Stimulated activated CD4-positive, alpha-beta T cell treated with anti-CD3 and anti-CD28 coated beads, Interleukin-15, amount 100 ng/mL, for 1 hour (primary cell): ENCODE measurements at places on chromosomes 7 and 10.

- no peak for DNase-seq
Measured at GRCh38 chr10:30903397-30904138, 128.1 kb downstream of the ZNF438 start.

DNA sequence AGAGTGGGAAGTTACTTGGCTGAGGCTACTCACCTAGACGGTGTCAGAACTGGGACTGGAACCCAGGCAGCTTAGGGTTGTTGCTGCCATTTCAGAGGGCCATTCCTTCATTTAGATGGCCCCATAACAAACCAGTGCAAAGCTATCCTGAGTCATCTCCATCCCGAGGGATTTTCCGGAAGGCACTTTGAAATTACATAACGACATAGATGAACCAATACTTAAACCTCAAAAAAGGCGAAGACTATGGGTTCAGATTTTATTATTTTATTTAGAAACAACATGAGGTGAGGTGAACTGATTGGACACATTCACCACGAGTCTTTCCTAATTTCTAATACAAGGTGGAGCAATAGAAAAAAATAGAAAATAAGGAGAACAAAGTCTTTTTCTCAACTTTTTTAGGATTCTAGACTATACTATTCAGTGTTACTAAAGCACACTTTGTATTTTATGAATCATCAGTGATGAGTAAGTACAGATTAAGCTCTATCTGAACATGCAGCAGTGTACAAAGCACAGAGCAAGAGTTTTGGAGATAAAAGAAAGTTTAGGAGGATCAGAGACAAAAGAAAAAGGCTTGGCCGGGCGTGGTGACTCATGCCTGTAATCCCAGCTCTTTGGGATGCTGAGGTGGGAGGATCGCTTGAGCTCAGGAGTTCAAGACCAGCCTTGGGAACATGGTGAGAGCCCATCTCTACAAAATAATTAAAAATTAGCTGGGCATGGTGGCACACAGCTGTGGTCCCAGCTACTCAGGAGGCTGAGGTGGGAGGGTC, 79.5 kb upstream of the SVIL start:
- no peak for DNase-seq

DNA sequence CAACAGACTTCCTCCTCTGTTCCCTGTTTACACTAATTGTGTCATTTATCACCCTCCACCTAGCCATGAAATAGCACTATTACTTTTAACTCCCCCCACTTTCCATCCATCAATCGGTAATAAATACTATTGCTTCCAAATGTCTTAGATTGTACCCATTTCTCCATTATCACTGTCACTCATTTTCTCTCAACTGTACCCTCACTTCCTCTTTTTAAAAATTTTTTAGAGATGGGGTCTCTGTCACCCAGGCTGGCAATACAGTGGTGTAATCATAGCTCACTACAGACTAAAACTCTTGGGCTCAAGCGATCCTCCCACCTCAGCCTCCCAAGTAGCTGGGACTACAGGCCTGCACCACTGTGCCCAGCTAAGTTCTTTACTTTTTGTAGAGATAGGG, 123.5 kb upstream of the EGR2 start:
- no peak for DNase-seq

DNA sequence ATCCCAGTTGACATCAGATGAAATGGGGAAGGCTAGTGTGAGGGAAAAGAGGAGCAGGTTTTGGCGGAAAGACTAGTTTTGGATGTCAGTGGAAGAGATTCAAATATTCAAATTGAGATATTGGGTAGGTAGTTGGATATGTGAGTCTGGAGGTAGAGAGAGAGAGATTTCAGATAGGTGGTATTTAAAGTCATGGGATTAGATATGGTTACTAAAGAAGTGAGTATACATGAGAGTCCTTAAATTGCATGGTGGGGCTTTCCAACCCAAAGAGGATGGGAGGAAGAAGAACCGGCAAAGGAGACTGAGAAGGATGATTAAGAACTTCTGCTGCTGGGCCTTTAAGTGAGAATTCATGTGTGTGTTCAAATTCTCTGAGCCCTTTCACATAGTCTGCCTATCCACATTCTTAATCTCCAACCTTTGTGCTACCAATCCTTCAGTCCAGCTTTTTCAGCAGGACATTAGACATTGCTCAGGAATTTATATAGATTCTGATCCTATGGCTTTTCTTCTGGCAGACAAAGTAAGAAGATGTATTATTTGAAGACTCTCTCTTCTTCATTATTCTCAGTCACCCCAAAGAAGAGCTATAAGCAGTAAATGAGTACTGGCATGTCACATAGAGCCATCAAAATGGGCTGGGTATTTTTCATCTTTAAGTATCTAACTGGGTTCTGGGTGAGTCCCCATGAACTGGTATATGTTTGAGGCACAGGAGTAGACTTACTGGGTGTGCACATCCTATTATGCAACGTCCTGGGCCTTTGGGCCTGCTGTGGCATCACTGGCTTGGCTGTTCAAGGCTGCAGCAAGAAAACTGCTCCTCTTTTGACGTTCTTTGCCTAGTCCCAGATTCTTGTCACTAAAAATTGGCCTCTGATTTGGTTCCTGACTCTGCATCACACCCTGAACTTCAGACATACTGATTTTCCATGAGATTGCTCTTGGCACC, 33.6 kb downstream of the ST7 start:
- DNase-seq: no peak

DNA sequence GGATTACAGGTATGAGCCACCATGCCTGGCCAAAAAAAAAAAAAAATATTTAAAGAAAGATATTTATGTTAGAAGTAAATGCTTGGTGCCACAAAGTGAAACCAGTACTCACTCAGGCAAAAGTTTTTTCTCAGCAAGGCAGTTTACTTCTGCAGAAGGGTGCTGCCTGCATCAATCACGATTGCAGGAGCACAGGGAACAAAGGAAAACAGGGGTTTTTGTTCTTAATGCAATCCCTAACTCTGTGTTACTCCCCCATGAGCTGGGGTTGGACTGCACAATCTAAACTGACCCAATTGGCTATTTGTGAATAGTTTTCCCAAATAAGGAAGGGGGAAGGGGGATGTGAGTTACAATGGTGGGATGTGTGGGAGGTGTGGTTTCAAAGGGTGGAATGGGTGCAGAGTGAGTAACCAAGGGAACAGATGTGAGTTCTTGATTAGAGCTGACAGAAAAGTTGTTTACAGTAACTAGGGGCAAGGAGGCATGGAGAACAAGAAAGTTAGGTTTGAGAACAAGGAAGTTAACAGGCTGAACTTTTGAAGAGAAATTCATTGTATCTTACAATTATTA, 255.4 kb downstream of the TYW1 start:
- no peak for DNase-seq

GRCh38 chr10:101446071-101446470, 92.1 kb downstream of the BTRC start:
- DNase-seq: no peak

DNA sequence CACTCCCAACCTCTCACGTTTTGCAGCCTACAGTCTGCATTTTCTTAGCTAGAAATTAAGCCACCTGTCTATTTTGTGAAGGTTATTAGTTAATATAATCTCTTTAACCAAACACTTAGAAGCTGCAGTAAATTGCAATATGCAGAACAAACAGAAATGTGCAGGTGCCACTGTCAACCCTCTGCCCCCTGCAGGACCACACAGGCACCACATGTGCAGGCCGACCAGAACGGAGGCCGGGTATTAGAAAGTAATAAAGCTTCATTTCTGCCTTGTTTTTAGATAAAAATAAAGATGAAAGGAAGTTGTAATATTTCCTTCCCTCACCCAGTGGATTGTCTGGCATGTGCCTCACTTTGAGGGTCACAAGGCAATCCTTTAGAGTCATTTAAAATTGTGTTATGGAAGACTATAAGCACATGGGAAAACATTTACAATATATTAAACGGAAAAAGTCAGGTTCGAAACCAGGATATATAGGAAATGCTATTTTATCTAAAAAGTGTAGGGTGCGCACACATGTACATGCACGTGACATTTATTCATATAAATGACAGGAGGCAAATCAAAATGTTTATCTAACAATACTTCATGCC, 158.2 kb downstream of the ARHGAP12 start:
- DNase-seq: peak; percentile 54

DNA sequence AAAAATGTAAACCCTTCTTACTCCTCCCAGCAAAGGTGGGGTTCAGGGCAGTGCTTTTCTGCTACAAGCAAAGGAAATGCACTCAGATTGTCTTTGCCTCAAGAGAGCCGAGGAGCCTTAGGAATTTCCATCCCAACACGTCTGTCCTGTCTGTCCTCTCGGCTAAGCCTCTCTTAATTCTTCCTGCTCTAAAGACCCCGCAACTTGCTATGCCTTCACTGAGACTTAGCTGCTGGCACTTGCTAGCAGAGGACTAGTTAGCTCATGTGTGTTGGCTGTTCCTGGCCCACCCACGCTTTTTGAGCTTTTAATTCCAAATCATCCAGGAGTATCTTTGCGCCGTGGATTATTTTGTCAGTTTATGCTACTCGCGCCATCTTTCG, 481 bp upstream of the NPM3 start:
- DNase-seq: no peak

- DNase-seq: no peak
Measured at GRCh38 chr7:38002689-38003088, 82.2 kb downstream of the EPDR1 start.

- peak; percentile 44 for DNase-seq
Measured at GRCh38 chr10:116787893-116788665, 45.7 kb upstream of the HSPA12A start.

- no peak for DNase-seq
Measured at GRCh38 chr7:128986609-128987008, 48.9 kb downstream of the IRF5 start.

- DNase-seq: no peak
Measured at GRCh38 chr10:30637881-30638467, 8.4 kb upstream of the LYZL2 start.

DNA sequence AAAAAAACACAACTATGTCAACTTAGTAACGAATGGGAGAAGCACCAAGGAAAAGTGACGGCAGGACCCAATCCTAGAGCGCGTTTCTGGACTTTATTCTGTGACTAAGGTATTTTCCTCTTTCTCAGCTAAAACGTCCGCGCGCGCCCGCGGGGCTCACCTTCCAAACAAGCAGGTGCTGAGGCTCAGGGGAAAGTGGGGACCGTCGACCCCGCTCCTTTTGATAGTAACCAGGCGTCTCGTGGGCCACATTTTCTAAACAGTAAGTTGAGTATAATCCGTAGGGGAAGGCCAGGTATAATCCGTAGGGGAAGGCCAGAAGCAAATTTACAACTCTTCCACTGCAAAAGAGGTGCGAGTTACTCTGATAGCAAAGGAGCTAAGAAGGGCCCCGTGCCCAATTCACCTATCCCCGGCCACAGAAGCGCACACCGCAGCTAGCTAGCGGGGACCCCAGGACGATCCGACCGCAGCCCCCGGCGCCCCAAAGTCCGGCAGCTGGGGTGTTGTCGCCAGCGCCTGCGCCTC, 743 bp downstream of the MKI67 start:
- no peak for DNase-seq

DNA sequence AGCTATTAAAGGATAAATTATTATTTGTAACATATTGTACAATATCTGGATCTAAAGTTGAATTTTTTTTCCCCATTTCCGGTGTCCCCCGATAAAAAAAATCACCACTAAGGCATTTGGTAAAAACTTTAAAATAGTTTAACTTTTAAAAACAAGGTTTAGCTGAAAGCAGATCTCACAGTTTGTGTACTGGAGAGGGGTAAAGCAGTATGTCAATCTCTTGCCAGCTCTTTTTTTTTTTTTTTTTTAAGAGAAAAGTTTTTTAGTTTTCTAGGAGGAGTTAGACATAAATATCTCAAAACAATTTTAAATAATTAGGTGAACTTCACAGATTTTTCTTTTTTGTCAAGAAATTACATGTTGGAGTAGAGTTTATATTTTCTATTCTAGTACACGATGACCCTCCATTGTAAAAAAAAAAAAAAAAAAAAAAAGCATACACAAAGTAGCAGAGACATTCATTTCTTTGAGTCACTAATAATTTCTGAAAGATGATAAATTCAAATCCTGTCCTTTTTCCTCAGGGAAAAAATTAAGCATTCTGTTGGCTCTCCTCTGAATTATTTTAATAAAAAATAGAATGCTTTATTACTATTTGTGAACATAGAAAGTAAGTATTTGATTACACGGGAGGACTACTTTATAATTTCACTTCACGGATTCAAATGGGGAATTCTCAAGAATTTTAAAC, 1.9 kb upstream of the HBP1 start:
- DNase-seq: no peak

DNA sequence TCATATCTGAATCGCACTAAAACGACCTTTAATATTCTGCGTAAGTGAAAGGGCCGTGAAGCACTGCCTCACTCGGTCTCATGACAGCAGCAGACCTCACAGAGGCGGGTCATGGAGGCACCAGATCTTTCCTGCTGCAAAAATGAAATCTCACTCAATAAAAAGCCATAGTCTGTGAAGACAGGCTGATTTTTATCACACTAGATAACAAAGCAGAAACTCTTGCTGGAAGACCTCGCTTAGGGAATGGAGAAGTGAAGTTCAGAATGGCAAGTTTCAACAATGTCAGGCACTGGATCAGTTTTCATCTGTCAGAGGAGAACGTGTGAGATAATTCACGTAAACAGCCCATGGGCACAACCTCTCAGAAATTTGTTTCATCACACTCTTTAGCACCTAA, 8.0 kb downstream of the SEPHS1 start:
- DNase-seq: no peak

DNA sequence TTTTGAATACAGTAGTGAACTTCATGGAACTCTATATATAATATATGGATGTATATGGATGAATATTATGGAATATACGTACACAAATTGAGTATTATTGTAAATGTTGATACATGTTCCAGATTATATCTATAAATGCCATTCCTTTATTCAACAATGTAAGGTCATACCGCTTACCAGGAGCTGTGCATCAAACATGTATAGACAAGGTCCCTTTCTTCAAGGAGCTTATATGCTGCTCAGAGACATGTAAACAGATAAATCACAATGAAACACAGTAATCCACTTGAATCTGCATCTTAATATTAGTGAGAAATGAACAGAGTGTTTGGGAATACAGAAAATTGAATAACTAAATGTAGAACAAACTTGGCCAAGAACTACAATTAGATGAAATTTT, 898 bp upstream of the SEM1 start:
- no peak for DNase-seq

- DNase-seq: no peak
Measured at GRCh38 chr7:45367026-45367425, 207.1 kb upstream of the ADCY1 start.

GRCh38 chr10:13263591-13263990, 29.4 kb upstream of the UCMA start:
- DNase-seq: no peak
